Activated T-cell treated with anti-CD3 and anti-CD28 coated beads for 48 hours (primary cell): ENCODE measurements at places on chromosomes 11 and 22.

GRCh38 chr22:42553475-42554361, at the start of gene SERHL2:
SERHL2 (plus strand) TSS chr22:42553956; CDS start chr22:42554021, 65 bp downstream.
- peak; percentile 82 for DNase-seq

GRCh38 chr22:50544746-50545253, 899 bp upstream of the KLHDC7B start:
- no peak for DNase-seq

- no peak for DNase-seq
Observed at GRCh38 chr11:122179961-122180834, 64.2 kb upstream of the BLID start.

- no peak for DNase-seq
Observed at GRCh38 chr11:72406540-72407527, 27.5 kb downstream of the CLPB start.

DNA sequence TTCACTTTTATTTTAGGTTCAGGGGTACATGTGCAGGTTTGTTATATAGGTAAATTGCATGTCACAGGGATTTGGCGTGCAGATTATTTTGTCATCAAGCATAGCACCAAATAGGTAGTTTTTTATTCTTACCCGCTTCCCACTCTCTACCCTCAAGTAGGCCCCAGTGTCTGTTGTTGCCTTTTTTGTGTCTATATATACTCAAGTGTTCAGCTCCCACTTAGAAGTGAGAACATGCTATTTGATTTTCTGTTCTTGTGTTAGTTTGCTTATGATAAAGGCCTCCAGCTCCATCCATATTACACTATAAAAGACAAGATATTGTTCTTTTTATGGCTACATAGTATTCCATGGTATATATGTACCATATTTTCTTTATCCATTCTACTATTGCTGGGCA, 28.5 kb upstream of the LIN7C start:
- DNase-seq = no peak

- DNase-seq = no peak
Observed at GRCh38 chr11:48122656-48123055, 94.0 kb upstream of the OR4B1 start.
